ENCODE measurements at places on chromosomes 4 and X.

DNA sequence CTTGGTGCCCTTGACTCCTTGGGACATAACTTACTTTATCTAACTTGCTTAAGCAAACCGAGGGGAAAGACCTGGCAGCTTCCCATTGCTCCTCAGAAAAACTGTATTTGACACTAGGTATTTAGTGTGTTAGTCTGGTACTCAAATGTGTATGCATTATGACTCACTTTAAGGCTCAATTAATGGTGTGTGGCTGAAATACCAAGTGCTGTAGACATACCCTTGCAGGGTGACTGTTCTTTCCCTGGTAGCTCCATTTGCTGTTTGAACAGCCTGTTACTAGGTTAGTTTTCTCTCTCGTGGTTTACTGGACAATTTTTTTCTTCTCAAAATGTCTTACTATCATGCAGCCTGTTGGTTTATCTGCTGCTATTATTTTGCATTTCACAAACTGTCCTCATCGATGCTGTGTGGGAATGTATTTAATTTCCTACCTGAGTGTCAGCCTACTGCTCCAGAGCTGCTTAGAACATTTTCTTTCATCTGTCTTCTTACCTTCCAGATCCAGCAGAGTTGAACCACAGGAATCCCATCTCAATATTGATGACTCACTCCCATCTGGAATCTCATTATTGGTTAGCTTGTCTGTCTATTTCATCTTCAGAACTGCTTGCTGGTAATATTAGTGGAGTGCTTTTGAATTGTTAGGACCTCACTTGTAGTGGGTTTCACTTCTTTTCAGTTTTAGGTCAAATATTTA, 158.0 kb upstream of the FAT1 start:
- DNase-seq, result no peak

GRCh38 chr4:149980941-149981340, 97.3 kb upstream of the DCLK2 start:
- no peak for DNase-seq

DNA sequence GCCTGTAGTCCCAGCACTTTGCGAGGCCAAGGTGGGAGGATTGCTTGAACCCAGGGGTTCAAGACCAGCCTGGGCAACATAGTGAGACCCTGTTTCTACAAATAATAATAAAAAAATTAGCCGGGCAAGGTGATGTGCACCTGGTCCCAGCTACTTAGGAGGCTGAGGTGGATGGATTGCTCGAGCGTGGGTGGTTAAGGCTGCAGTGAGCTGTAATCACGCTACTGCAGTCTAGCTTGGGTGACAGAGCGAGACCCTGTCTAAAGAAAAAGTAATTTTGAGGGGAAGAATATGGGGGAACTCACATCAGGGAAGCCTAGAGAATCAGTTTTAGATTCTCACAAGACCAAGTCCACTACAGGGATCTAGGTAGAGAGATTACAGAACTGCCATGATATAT, 28.9 kb upstream of the LCORL start:
- DNase-seq, result no peak

- DNase-seq, result no peak
These were observed 1.8 kb upstream of the ARHGEF38 start for GRCh38 chr4:105550641-105551040.

DNA sequence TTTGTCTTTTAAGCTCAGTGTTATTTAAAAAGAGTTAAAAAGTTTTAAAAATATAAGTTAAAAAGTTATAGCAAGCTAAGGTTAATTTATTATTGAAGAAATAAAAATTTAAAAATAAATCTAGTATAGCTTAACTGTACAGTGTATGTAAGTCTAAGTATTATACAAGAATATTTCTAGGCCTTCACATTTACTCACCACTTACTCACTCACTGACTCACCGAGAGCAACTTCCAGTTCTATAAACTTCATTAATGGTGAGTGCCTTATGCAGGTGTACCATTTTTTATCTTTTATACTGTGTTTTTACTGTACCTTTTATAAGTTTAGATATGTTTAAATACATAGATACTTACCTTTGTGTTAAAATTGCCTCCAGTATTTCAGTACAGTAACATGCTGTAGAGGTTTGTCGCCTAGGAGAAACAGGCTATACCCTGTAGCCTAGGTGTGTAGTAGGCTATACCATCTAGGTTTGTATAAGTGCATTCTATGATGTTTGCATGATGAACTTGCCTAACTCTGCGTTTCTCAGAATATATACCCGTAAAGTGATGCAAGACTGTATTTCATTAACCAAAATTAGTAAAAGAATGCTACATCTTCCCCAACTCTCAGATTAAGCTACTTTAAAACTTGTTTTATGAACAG, 202.9 kb downstream of the CFAP299 start:
- no peak for DNase-seq

- DNase-seq, result no peak
These were observed 182.1 kb upstream of the CLNK start for GRCh38 chr4:10866666-10867065.

- no peak for DNase-seq
These were observed 495.6 kb upstream of the ZFP42 start for GRCh38 chr4:187499956-187500355.

DNA sequence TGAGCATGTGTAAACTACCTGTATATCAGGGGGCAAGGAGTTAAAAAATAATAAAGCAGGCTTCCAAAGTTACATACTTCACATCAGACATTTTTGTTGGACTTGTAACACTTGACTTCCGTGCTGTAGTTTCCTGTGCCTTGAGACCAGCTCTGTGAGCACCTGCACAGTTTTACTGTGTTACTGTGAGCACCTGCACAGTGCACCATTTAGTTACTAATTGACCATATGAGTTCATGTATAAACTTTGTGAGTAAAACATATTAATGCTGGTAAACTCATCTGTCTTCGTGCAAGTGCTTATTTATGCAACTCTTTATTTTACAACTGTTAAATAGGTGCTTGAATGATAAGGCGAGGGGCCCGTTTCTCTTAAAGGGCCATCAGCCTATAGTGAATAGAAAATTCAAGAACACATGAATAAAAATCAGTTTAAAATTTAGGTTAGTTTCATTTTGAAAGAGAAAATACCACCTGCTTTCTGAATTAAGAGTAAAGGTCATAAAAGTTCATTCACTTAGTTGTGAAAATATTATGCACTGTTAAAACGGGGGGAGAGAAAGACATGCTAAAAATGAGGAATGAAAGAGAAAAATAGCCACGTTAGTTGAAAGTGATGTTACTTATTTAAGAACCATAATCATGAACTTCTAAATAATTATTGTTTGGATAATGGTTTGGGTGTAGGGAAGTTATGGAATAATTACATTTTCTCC, 42.4 kb downstream of the USP9X start:
- DNase-seq, result no peak

DNA sequence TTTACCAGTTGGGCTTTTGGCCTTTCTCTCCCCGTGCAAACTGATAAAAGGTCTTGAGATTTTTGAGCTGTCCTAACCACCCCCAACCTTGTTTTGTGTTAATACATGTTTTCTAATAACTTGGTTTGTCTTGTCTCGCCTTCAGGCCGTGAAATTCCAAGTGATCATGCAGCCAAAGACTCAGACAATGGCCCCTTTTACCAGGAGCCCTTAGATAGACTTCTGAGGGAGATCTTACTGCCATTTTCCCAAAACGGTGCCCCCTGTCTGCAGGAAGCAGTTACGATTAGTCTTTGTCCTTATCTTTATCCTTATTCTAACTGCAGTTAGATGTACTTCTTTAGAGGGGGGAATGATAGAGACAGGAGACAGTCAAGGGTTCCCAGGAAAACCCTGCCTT, 245.3 kb upstream of the HDX start:
- no peak for DNase-seq

DNA sequence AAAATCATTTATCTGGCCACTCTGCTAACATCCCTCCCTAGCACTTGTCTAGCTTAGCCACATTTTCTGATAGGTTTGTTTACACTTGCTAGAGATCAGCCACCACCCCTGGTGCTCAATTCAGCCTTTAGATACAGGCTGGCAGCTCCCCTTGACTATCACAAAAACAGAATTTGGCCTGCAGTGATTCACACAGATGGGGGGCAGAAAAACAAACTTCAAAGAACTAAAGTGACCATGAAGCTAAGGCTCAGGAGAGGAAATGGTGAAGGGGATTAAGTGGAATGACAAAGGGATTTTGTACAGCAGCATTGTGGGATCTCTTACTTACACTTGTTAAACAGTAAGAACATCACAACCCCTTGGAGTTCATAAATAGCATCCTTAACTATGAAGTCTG, 1718.0 kb upstream of the PCDH7 start:
- DNase-seq, result no peak

DNA sequence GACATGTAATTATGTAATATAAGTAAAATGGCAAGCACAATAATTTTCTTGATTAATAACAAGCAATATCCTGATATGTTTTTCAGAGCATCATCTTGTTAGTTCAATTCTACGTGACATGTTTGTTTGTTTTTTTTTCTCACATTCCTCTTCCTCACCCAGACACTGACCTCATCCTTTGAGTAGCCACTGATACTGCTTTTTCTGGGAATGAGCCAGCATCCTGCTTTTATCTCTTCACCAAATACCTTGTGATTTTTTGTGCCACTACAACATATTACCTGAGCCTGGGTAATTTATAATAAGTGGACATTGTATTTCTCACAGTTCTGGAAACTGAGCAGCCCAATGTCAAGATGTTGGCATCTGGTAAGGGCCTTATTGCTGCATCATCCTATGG, 484.0 kb downstream of the NAF1 start:
- DNase-seq, result no peak

- no peak for DNase-seq
These were observed 1391.2 kb downstream of the STIM2 start for GRCh38 chr4:28251831-28252230.

DNA sequence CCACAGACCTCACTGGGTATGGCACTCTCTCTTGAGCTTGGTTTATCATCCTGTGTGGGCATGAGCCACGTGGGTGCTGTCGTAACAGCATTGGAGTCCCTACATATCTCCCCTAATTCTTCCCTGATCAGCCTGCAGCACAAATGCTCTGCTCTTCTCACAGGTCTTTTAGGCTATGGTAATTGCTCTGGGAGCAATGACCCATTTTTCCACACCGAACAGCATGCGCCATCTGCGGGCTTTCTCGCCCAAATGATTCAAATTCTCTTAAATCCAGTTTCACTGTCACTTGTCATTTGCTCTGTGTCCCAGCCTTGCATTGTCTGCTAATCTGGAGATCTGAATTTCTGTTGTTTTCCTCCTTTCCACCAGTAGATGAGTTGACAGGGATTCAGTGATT, 48.9 kb upstream of the GATB start:
- no peak for DNase-seq

GRCh38 chr4:56311299-56311975, 75.9 kb downstream of the AASDH start:
- DNase-seq, result no peak

GRCh38 chrX:46587158-46587557, 13.6 kb downstream of the CHST7 start:
- DNase-seq, result no peak

DNA sequence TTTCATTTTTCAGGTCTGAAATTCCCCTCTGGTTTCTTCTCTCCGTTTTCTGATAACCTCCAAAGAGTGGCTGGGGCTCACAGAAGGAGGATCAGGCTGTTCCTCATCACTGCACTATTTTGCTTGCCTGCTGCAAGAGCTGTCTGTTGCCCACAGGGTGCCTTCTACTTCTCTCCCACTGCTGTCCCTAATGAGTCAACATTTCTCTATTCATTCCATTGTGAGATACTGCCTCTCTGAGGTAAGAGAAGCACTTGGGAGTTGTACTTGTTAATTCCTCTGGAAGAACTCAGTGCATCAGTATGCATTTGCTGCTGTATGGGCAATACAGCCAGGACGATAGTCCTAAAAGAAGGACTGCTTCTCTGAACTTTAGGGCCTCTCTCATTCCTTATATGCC, 34.8 kb downstream of the CT47B1 start:
- no peak for DNase-seq

DNA sequence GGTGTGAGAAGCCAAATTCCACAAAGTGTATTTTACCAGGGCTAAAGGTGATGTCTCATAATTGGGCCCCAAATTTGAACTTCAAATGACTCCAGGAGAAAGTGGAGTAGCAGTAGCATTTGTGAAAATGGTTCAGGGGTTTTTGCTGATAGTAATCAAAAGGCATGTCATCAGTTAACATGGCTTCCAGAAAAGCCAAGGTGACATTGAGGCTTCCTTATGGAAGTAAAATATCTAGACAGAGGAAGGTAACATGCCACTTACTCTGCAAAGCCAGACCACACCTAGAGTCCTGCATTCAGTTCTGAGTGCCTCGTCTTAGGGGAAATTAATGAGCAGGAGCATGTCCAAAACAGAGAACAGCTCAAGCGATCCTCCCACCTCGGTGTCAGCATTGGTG, 2.2 kb upstream of the RPL36A start:
- DNase-seq, result no peak

- no peak for DNase-seq
These were observed 89.8 kb upstream of the TNIP3 start for GRCh38 chr4:121253961-121254360.

GRCh38 chrX:132425744-132426318, 63.0 kb downstream of the MBNL3 start:
- no peak for DNase-seq

GRCh38 chr4:108080747-108081146, 88.0 kb downstream of the LEF1 start:
- DNase-seq, result no peak

DNA sequence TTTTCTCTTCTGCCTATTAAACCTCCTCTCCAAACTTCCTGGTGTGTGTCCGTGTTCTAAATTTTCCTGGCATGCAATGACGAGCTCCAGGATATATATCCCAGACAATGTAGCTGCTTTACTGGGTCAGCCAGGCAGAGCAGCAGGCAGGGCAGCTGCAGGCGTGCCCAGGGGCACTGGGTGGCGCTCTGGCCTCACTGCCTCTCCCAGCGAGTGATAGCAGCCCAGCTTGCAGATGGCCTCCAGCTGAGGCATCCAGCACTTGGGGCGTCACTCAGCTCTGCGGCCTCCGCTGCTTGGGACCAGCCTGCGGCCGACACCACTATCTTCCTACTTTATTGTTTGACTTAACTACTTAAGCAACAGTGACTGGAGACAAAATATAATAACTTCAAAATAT, 23.0 kb upstream of the UBA6 start:
- no peak for DNase-seq

DNA sequence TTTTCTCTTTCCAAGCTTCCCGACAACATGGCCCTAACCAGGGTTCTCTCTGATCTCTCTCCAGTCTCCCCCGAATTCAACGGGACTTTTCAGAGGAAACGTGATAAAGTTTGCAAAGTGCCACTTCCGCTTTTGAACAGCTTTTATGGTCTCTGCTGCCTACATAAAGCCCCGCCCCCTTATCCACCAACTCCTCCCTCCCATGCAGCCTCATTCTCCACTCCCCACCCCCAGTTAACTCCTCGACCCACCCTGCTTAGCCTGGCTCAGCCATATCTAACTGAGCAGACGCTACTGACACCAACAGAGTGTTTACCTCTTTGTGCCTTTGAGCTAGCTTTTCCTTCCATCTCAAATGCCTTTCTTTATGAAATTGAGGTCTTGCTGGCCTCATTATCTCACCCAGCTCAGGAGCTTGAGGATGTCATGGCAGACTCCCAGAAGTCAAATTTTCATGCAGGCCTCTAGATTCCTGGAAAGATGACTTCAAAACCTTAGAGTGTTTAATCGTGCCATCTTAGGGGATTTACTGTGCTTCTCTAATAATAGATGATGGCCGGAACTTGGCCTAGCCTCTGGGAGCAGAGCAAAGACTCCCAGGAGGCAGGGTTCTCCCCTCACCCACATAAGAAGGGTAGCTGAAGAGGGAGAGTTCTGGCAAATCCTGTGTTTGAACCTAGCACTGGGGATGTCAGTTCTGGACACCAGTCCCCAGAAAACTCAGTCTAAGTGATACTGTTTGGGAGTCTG, 606.0 kb downstream of the BCOR start:
- DNase-seq, result no peak

- DNase-seq, result no peak
These were observed 1.1 kb downstream of the STBD1 start for GRCh38 chr4:76307660-76308014.

- no peak for DNase-seq
These were observed 17.6 kb downstream of the MAGEA8 start for GRCh38 chrX:149898554-149898953.
